IPS-NIHi11 (cell line): ENCODE measurements at places on chromosomes 6 and 20.

- peak; percentile 31 for DNase-seq
Measured at GRCh38 chr6:43172104-43173007, 1.3 kb downstream of the SRF start.

- no peak for DNase-seq
Measured at GRCh38 chr6:97293198-97293696, 10.2 kb upstream of the MMS22L start.

DNA sequence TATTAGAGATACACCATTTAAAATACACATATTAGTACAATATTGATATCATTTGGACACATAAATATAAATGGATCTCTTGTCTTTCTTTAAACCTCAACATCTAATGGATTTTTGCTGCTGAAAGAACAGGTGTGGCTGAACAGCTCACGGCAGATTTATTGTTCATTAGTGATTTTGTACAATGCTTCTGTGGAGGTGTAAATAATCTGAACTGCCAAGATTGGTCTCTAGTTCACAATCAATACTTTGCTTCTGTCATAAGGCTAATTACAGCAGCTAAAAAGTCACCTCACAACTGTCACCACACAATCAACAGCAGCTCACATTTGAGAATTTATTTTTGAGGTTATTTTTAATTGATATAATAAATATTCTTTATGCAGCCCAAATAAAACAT is 162.0 kb upstream of the SIM1 start:
- no peak for DNase-seq

- no peak for DNase-seq
Measured at GRCh38 chr20:5621305-5621704, 128.9 kb upstream of the SHLD1 start.

DNA sequence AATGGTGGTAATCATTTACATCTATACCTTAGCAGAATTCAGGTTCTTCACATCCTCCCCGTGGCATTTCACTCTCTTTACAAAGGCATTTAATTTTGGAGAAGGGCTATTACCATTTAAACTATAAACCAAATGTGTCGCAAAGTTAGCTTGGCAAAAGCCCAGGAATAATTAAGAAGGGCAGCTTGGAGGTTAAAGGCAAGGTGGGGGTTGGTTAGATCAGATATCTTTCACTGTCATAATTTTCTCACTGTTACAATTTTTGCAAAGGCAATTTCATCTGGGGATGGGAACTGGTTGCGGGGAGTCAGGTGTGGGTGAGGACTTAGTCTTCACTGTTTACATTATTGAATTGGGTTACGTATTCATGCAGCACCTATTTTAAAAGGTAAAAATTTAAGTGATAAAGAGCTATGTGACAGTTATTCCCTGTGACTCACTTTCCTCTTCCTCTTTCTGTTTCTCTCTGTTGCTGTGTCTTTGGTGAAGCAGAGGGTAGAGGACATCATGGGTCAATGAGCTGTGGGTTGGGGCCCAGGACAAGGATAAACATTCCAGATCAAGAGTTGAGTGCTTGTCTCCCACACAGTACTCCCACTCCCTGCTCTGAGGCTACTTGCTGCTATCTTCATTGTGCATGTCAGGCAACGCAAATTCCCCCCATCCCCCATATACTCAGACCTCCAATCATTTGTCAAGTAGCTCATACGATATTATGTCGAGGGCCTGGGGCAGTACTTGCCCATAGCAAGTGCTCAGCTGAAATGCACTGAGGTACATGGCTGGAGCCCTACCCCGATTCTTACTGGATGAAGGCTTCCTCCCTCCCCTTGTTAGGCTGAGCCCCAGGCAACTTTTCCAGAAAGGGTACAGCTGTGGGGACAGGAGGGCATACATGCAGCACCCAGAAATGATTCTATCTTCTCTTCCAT is 223.1 kb upstream of the MYLIP start:
- DNase-seq = no peak

DNA sequence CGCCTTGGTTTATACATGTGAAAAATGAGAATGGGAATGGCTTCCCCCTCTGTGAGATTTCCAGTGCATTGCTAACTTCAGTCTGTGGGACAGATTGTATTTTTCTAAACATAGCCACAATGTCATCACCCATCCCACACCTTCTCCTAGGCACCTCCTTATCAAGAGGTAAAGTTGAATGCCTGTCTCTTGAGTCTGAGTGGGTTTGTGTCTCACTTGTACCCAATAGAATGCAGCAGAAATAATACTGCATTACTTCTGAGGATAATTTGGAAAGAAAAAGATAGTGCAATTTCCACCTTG is 27.9 kb downstream of the RIN2 start:
- no peak for DNase-seq

GRCh38 chr6:43310134-43310533 is 1.5 kb upstream of the CRIP3 start:
- DNase-seq = no peak

- DNase-seq = no peak
Measured at GRCh38 chr6:39209911-39210310, 19.4 kb downstream of the KCNK5 start.

GRCh38 chr20:36988494-36988966 is 37.0 kb upstream of the SAMHD1 start:
- DNase-seq = no peak

- no peak for DNase-seq
Measured at GRCh38 chr6:10746915-10747250, 722 bp upstream of the TMEM14B start.

DNA sequence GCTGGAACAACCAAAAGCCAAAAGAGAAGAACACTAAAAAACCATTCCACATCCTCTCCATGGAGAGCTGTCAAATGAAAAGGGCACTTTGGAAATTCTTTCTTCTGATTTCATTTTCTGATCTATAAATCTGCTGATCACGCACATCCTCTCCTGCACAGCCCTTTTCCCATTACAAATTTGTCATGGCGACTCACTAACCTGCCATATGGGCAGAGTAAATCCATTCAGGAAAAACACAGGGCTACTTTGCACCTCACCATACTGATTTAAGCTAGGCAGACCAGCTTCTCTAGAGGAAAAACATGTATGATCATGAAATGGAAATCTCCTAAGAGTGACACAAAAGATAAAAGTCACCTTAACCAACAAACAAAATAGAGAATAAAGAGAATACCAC is 26.0 kb downstream of the TOMM6 start:
- no peak for DNase-seq

DNA sequence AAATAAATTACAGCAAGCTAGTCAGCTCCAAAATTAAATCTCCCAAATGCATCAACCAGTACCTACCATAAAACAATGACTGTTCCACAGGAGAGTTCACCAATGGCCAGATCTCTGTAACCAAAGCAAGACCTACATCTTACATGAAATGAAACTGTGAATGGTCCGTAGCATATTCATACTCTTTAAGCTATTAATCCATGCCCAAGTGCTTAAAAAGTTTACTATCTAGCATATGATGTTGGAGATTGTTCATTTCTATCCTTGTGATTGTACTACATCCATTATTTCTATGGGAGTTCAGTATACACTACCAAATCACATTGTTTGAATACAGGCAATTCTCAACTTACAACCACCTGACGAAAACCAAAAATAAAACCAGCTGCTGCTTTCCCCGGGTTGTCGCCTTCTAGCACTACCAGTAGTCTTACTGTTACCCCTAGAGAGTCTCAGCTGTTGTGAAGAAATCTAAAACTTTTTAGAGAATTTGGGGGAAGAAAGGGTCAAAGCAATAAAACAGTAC is 38.0 kb downstream of the HIVEP2 start:
- DNase-seq = no peak

DNA sequence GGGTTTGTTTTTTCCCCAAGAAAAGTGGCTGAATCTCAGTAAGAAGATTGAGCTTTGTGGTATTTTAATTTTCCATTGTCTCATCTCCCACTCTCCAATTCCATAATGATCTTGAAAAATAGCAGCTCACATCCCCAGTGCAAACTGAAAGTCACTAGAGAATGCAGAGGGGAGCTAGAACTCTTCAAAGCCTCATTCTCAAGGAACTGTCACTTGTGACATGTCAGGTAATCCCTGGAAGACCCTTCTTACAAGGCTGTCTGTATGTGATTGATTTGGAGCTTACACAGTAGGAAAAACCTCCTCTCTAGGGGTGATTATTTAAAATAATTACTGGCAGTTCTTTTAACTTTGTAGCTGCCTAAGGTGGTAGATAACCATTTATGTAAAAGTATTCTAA is 420.4 kb downstream of the CDH26 start:
- no peak for DNase-seq

DNA sequence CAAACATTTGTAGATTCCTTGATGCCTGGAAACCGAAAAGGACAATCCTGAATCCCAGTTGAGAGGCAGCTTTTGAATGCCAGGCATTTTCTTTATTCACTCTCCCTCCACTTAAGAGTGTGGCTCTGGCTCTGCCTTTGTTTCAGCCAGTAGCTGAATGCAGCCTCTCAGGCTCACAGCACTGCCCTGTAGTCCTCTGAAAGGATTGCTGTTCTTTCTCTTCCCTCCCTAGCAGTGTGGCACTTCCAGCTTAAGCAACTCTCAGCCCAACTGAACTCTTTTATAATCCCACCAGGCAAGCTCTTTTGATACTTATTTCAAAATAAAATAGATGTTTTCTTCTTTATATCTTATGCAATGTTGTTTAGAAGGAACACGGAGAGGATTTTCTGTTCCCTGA is 415.6 kb downstream of the GJA1 start:
- DNase-seq = peak; percentile 44

- DNase-seq = no peak
Measured at GRCh38 chr6:147793871-147794643, 285.6 kb downstream of the SAMD5 start.

DNA sequence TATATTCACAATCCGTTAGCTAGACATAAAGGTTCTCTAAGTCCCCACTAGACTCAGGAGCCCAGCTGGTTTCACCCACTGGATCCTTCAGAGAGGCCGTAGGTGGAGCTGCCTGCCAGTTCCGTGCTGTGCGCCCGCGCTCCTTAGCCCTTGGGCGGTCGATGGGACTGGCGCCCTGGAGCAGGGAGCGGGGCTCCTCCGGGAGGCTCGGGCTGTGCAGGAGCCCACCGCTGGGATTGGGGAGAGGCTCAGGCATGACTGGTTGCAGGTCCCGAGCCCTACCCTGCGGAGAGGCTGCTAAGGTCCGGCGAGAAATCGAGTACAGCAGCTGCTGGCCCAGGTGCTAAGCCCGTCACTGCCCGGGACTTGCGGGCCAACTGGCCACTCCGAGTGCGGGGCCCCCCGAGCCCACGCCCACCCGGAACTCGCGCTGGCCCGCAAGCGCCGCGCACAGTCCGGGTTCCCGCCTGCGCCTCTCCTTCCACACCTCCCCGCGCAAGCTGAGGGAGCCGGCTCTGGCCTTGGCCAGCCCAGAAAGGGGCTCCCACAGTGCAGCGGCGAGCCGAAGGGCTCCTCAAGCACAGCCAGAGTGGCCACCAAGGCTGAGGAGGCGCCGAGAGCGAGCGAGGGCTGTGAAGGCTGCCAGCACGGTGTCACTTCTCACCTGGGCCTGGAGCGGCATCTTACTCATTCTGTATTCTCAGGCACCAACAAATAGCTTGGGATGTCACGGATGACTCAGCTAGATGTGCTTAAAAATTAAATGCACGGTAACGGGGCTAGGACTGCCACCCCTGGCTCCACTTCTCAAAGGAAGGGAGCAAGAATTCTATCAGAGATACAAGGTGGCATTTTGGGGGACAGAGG is 44.1 kb downstream of the IRF4 start:
- no peak for DNase-seq

GRCh38 chr6:16793828-16794412 is 32.7 kb upstream of the ATXN1 start:
- DNase-seq = no peak

GRCh38 chr6:161369339-161369738 is 95.5 kb upstream of the AGPAT4 start:
- no peak for DNase-seq

GRCh38 chr6:117034547-117034946 is 157.5 kb downstream of the RFX6 start:
- no peak for DNase-seq
